Fibroblast of skin of right biceps (primary cell): ENCODE measurements at places on chromosomes 6 and 20.
A peak's percentile ranks its signal among the peaks of the same experiment; 100 is the strongest.

- peak; percentile 3 for DNase-seq
These were observed 55.0 kb upstream of the HLA-A start for GRCh38 chr6:29887330-29887818.

DNA sequence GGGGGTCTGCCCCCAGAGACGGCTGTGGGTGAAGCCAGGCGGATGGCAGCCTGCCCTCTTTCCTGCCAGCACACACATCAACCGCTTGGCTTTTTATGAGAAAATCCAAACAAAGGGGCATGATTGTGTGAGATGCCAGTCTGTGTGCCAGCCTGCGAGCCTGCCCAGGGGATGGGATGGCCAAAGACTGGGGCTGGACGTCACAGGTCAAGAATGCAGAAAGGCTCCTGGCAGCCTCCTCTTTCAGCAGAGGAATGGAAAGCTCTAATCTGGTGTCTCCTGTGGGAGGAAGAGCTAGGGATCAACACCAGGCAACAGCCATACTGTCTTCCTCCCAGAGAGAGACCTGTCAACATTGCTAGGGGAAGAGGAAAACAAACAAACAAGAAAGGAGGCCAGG lies 15.8 kb downstream of the TUBB2B start:
- DNase-seq: no peak

DNA sequence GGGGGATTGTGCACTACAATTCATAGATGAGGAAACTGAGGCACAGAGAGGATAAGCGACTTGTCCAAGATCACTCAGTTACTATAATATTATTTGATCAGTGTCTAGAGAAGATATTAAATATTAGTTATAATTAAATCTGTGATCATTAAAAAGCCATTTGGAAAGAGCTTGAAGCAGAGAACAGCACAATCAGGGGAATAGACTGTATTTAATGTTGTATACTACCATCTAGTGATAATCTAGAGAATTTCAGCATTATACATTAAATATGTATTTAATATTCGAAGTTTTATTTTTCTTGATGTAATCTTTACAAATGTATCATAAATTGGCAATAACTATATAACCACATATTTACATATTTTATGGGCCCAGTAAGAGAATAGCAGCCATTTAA lies 20.1 kb upstream of the MTCL3 start:
- DNase-seq: peak; percentile 18

GRCh38 chr6:12289933-12290820 lies at the start of gene EDN1:
TSS of gene EDN1 (plus strand) at chr6:12290361. CDS start at chr6:12290630, 269 bp downstream.
- DNase-seq: peak; percentile 92

DNA sequence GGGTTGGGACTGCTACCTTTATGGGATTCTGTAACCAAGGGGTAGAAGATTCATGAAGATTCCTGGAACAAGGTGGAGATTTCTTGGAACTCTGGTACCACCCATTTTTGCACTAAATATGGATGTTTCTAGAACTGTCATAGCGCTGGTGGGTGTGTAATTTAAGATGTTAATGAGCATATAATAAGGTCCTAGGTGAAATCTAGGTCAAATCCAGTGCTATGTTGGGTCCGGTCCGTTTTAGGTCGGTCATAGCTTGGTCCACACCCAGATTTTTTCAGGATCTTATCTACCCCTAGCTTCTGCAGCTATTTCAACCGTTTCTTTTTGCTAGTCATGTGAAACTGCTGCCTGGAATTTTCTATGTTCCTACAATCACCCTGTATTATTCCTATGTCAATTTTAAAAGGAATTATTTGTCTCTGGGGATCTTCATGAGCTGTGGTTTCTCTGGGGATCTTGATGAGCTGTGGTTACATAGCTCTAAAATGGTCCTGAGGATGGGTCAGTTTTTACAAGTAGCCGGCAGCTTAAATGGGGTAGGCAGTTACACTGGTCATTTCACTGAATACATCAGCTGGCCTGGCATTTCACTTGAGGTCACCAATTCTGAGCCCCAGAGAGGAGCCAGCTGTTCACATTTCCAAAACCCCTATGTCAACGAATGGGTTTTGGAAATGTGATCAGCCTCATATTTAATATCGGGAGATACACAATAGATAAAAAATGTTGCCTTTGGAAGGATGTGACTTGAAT lies 652.3 kb upstream of the FLRT3 start:
- DNase-seq: no peak

- DNase-seq: no peak
These were observed 19.3 kb upstream of the HBS1L start for GRCh38 chr6:135073756-135074393.

- no peak for DNase-seq
These were observed 52.3 kb upstream of the HFE start for GRCh38 chr6:26034905-26035304.

DNA sequence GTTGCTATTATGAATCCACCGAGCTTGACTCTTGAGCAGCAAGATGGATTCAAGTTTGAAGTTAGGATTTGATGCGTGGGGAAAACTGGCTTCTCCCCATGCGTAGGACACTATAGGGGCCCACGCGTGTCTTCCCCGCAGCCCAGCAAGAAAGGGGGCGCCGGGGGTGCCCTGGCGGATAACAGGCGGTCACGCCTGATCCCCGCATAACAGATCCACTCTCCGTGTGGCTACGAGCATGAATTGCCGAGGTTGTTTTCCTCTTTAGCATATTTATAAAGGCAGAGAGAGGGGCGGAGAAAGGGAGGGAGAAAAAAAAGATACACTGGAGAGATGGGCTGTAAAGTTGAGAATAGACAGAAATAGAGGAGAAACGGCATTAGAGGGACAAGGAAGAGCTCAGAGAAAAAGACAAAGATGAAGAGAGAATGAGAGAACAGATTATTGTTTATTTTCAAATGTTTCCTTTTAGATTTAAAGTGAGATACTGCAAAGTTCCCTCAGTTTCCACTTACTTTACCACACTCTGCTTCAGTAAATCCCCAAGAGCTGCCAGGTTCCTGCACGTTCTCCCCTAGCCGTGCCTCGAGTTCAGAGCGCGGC lies 32.0 kb downstream of the TFAP2A start:
- DNase-seq: no peak

DNA sequence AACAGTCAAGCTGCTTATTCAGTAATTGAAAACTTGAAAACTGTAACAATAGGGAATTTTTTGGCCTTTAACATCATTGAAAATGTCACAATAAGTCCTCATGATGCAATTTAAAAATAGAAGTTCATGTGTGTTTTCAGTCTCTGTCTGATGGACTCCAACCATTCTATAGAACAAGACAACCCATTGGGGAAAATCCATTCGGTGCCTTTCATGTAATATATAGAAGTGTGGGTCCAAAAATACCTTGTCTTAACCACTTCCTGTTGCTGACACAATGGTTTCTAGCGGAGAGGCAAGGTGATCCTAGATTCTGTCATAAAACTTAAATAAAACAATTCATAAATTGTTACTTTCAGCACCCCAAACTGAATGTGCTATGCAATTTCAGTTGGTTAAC lies 1131.3 kb upstream of the MAP3K7 start:
- no peak for DNase-seq

- no peak for DNase-seq
These were observed 112.9 kb upstream of the BTN3A2 start for GRCh38 chr6:26252077-26252472.
